Hair follicle dermal papilla cell (primary cell): ENCODE measurements at places on chromosomes 7 and 10. TPM values are rescaled to one million over a fixed set of nuclear protein-coding genes. Genes with fewer than 3 reads are reported as not detected.

MICALL2 gene
- total RNA-seq = 13.4 and 17.2 TPM in 2 replicates

CDK14 gene
- total RNA-seq = 35.3 and 45.1 TPM in 2 replicates

ABLIM1 gene
- 5.7 and 7.9 TPM in 2 replicates for total RNA-seq

OR2A12 gene
- total RNA-seq = not detected in 2 replicates

PCBD1 gene
- total RNA-seq = 14.9 and 22.0 TPM in 2 replicates

PLOD3 gene
- 84.5 and 87.3 TPM in 2 replicates for total RNA-seq

LOXL4 gene
- total RNA-seq = 93.3 and 135 TPM in 2 replicates

RBP3 gene
- not detected in 2 replicates for total RNA-seq

DDIT4 gene
- total RNA-seq = 133 and 136 TPM in 2 replicates

ZMIZ2 gene
- 16.5 and 24.3 TPM in 2 replicates for total RNA-seq

MICU1 gene
- 75.3 and 94.1 TPM in 2 replicates for total RNA-seq

GPR26 gene
- total RNA-seq = not detected in 2 replicates

AMZ1 gene
- total RNA-seq = 6.7 and 8.6 TPM in 2 replicates

CNTNAP2 gene
- under 0.01 and 0.65 TPM in 2 replicates for total RNA-seq

XRCC2 gene
- total RNA-seq = 0.12 and 0.49 TPM in 2 replicates

CNNM2 gene
- 9.8 and 10.5 TPM in 2 replicates for total RNA-seq

CABCOCO1 gene
- total RNA-seq = 2.8 and 8.3 TPM in 2 replicates

RGR gene
- not detected in 2 replicates for total RNA-seq

PTPN20 gene
- total RNA-seq = 3.8 and 5.2 TPM in 2 replicates

ZFYVE27 gene
- total RNA-seq = 19.8 and 20.6 TPM in 2 replicates

TRIP6 gene
- total RNA-seq = 139 and 186 TPM in 2 replicates

RSPH10B2 gene
- total RNA-seq = under 0.01 and 0.73 TPM in 2 replicates

CYP2C9 gene
- total RNA-seq = not detected in 2 replicates

ABCC2 gene
- total RNA-seq = 1.1 and 1.3 TPM in 2 replicates

GIMAP1 gene
- total RNA-seq = 0.16 TPM in 1 of 2 replicates, not detected in the other

ZPBP gene
- not detected in 2 replicates for total RNA-seq

PKD2L1 gene
- total RNA-seq = not detected in 2 replicates

NPFFR1 gene
- not detected in 2 replicates for total RNA-seq

SFMBT2 gene
- total RNA-seq = under 0.01 TPM in 2 replicates

C7orf33 gene
- not detected in 2 replicates for total RNA-seq

PPP1R3C gene
- 75.5 and 139 TPM in 2 replicates for total RNA-seq

FGFR2 gene
- 23.0 and 24.2 TPM in 2 replicates for total RNA-seq

HTR5A gene
- total RNA-seq = not detected in 2 replicates

DNAH11 gene
- total RNA-seq = 0.32 TPM in 1 of 2 replicates, not detected in the other

BMS1 gene
- total RNA-seq = 15.5 and 16.1 TPM in 2 replicates

GIMAP2 gene
- total RNA-seq = 5.1 and 10.7 TPM in 2 replicates

INTS15 gene
- 12.5 and 13.6 TPM in 2 replicates for total RNA-seq

AHCYL2 gene
- total RNA-seq = 8.9 TPM in 2 replicates

PFKP gene
- 66.7 and 83.2 TPM in 2 replicates for total RNA-seq

UPK3BL2 gene
- 4.2 and 5.6 TPM in 2 replicates for total RNA-seq

CAV2 gene
- total RNA-seq = 107 and 113 TPM in 2 replicates

DPYSL4 gene
- total RNA-seq = 4.4 and 6.1 TPM in 2 replicates

NPSR1 gene
- not detected in 2 replicates for total RNA-seq

MMD2 gene
- total RNA-seq = not detected in 2 replicates

PTF1A gene
- total RNA-seq = not detected in 2 replicates

PTER gene
- total RNA-seq = 11.5 and 16.9 TPM in 2 replicates

ZNF503 gene
- 41.5 and 50.1 TPM in 2 replicates for total RNA-seq

PDGFA gene
- total RNA-seq = 6.3 and 8.4 TPM in 2 replicates

EVX1 gene
- total RNA-seq = not detected in 2 replicates

C7orf57 gene
- 0.24 TPM in 1 of 2 replicates, not detected in the other for total RNA-seq

AOAH gene
- total RNA-seq = not detected in 2 replicates

FAM237B gene
- total RNA-seq = not detected in 2 replicates

ACHE gene
- total RNA-seq = 0.49 TPM in 2 replicates

GCK gene
- total RNA-seq = 0.36 and 1.1 TPM in 2 replicates

CHAT gene
- not detected in 2 replicates for total RNA-seq

ZNF488 gene
- total RNA-seq = under 0.01 TPM in 2 replicates

HDAC9 gene
- 13.0 and 16.4 TPM in 2 replicates for total RNA-seq
